ENCODE measurements at places on chromosomes 6 and 20.

DNA sequence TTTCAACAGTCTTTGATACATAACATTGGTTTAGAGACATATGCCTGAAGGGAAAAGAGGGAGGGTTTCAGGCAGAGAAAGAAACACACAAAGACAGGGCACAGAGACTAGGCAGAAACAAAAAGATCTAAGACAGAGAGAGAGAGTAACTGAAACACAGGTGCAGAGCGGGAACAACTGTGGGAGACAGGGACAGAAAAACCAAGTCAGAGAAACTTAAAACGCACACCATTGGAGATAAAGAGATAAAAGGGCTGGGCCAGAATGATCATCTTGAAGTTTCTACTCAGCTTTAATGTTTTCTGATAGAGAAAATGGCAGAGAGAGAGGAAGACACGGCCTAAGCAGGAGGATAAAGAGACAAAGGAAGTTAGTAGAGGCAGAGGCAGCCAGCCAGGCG is 11.8 kb downstream of the UNC5CL start:
- DNase-seq: no peak

DNA sequence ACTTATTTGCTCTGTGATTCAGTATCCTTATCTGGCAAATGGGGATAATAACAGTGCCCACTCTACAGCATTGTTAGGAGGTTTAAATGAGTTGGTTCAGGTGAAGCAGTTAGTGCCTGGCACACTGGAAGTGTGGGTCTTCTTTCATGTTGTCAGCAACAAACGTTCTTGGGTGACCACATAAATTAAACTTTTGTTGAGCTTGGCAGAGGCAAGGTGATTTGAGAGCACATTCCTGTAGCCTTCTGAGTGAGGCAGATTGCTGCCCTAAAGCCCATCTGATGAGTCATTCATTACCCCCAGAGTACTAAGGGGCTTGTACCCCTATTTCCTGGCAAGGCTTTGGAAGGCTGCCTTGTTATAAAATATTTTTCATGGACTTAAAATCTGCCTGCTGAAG is 25.8 kb downstream of the SEC23B start:
- DNase-seq: no peak

DNA sequence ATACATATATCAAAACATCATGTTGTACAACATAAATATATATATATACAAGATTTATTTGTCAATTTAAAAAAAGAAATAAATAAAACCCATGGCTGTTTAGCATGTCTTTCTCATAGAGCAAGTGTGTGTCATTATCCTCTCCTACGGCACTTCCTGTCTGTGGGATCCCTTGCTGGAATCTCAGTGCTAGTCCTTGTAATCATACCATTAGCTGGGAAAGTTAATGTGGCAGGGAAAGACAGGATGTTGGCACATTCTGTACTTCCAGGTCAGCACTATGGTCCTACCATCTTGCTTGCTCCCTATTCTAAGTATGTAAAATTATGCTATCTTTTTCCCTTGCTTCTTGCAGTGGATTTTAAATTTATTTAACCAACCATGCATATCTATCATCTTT is 9.5 kb upstream of the SLC17A3 start:
- no peak for DNase-seq

DNA sequence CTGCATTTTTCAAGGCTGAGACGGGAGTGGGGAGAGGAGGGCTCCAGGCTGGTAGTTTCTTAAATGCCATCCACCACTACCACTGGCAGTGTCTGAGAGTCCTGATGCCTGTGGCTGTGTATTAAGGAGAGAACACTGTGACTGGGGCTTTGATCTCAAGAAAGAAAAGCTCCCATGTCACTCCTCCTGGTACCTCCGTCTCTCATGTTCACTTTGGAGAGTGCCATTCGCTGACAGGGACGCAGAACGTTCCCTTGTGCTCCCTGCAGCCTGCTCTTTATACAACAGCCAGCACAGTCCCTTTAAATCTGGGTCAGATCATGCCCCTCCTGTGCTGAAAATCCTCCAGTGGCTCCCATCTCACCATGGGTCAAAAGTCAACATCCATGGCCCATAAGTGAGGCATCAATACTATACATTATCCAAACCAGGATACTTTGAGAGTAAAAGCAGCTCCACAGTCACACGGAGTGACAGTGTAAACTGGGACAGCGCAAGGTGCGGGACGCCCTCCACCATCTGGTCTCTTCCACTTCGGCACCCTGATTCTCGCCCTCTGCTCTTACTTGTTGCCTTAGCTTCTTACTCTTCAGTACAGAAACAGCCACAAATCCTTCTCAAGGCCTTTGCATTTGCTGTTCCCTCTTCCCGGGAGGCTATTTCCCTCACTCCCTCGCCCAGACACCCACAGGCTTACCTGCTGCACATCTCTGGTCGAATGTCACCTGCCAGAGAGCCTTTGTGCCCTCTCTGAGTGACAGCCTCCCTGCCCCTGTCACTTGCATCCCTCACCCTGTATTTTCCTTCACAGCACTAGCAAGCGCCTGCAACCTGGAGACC is 20.0 kb downstream of the PDYN start:
- DNase-seq: no peak

GRCh38 chr6:115768500-115768899 is 292.2 kb downstream of the FRK start:
- no peak for DNase-seq

DNA sequence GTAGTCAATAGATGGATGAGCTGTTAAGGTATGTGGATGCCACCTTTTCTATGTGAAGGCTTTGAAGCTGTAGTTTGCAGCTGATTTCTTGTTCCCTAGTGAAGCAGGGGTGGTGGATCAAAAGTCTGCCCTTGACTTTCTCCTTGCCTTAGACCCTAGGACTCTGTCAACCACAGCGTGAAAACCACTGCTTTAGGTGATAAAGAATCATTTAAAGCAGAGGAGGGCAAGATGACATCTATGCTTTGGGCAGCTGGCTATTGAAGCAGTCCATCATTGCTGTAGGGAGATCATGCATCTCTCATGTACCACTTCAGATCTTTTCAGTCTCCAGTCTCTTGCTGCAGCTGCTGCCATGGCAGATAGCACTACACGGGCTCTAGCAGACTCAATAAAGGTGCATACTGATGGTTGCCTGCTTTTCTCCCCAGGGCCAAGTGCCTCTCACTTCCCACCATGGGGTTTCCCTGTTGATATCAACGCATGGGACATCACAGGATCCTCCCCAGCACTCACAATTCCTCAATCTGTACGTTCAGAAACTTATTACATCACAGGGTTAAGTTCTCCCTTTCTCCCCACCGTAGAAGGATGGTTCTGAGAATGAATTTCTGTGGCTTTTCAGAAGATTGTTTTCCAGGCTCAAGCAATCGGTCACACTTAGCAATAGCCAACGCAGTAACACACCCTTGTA is 122.0 kb upstream of the STMND1 start:
- DNase-seq: no peak

DNA sequence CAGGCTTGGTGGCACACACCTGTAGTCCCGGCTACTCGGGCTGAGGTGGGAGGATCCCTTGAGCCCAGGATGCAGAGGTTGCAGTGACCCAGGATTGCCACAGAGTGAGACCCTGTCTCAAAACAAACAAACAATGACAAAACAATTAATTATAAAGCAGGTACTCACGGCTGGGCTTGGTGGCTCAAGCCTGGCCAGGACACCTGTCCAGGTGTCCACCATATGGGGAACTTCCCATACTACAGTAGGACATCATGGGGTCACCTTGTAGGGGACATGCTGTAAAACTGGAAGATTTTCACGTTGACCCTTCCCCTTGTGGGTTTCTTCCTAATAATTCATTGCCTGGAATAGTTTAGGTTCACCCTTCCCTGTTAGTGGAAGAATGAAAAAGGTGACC is 30.7 kb upstream of the RPL7L1 start:
- DNase-seq: no peak

GRCh38 chr6:36625158-36625919 is 31.2 kb downstream of the SRSF3 start:
- DNase-seq: no peak

DNA sequence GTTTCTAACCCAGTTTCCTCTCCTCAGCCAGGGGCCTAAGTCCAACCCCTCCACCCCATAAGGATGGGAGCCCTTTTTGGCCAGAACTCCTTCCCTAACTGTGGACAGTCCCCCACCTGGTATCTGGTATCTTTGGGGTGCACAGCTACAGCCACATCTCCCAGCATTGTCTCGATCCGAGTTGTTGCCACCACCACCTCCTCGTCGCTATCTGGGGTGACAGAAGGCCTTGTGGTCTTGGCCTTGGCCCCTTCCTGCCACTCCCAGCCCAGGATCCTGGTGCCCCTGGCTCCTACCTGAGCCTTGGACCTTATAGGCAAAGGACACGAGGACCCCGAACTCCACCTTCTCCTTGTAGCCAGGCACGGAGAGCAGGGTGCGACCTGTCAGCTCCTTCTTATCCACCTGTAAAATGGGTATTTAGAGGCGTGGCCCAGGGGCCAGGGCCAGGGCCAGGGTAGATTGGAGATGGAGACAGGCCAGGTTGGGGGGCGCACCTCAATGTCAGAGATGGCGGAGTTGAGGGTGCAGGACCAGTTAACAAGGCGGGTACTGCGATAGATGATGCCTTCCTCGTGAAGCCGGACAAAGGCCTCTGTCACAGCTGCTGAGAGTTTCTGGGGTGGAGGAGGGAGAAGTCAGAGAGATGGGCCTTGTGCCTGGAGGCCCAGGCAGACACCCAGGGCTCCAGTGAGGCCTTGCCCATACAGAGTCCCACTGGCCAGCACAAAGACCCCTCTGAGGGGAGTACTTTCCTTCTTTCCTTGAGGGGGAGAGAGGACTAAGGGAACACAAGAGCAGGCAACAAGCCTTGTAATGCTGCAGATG is 7.2 kb upstream of the VWA7 start:
- no peak for DNase-seq

- DNase-seq: peak; percentile 26
Measured at GRCh38 chr20:2750491-2751251, 49.8 kb downstream of the CPXM1 start.

GRCh38 chr6:75370011-75370410 is 85.4 kb upstream of the TMEM30A start:
- DNase-seq: no peak

GRCh38 chr20:58022711-58023110 is 205.7 kb downstream of the ANKRD60 start:
- no peak for DNase-seq

GRCh38 chr6:106870824-106871717 is 103.5 kb downstream of the CD24 start:
- DNase-seq: peak; percentile 82

DNA sequence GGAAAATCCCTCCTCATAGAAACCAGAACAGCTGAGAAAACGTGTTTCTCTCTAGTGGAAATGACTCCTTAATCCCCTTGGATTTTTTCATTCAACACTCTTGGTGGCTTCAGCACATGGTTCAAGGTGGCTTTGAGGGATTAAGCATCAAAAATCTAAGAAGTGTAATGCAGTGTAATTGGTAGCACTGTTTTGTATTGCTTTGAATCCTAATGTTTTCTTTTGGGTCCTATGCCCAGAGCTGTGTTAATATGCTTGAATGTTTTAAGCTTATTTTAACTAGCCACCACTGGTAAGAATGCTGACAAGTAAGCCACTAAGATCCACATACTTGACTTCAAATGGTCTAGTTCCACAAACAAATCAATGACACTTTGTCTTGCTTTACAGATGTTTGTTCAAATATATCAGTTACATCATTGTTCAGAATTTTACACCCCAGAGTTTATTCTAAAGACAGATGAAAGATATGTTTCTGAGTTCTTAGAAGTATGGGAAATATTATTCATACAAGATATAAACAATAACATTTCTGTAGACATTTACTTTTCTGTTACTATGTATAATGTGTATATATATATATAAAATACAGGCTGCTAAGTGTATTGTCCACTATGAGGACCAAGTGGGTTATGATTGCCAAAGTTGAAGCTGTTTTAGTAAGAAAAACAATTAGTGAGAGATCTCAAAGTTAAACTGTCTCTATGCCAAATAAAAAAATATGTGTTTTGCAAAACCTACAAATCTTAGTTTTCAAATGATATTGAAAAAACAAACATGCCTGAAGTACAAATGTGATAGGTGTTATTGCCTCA is 220.8 kb downstream of the OGFRL1 start:
- no peak for DNase-seq

GRCh38 chr20:52175840-52176239 is 15.7 kb downstream of the ZFP64 start:
- no peak for DNase-seq
